ENCODE measurements at places on chromosomes 16 and 17.

- no peak for DNase-seq
Measured at GRCh38 chr17:12287953-12288352, 267.3 kb downstream of the MAP2K4 start.

DNA sequence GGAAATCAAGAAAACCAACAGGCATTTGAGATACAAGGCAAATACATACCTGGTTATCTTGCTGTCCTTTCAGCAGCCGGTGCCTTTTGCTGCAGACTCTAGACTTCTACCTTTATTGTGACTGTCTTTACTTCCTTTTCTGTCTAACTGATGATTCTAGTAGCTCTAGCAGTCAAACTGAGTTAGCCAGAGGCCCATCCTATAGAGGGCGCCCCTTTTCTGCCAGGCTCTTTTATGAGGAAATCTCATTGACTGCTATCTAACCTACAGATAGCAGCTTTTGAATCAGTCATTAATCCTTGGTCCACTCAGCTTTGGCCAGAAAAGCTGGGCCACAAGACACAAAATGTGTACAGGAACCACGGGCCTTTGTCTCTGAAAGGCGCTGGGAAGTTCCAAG is 87.5 kb upstream of the WSB1 start:
- no peak for DNase-seq

GRCh38 chr16:3880623-3881498 is at the start of gene CREBBP:
Gene CREBBP, minus strand, starts transcription at chr16:3880713. Its CDS starts 797 bp downstream, at chr16:3879916.
- peak; percentile 83 for DNase-seq

- DNase-seq, result no peak
Measured at GRCh38 chr16:30335598-30336474, 19.3 kb downstream of the CD2BP2 start.

GRCh38 chr17:70804161-70804560 is 634.8 kb downstream of the KCNJ2 start:
- no peak for DNase-seq

DNA sequence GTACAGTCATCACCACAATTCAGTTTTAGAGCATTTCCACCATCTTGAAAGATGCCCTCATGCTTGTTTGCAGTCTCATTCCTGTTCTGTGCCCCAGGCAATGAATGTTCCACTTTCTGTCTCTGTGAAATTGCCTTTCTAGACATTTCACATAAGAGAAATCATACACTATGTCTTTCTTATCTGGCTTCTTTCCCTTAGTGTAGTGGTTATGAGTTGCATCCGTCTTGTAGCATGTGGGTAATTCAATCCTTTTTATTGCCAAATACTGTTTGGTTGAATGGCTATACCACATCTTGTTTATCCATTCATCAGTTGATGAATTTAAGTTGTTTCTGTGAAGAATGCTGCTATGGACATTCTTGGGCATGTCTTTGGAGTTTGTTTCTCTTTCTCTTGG is 132.5 kb upstream of the PLCG2 start:
- no peak for DNase-seq

- no peak for DNase-seq
Measured at GRCh38 chr16:88014252-88014781, 63.1 kb downstream of the BANP start.

GRCh38 chr16:89320782-89321501 is 103.4 kb downstream of the ZNF778 start:
- no peak for DNase-seq

DNA sequence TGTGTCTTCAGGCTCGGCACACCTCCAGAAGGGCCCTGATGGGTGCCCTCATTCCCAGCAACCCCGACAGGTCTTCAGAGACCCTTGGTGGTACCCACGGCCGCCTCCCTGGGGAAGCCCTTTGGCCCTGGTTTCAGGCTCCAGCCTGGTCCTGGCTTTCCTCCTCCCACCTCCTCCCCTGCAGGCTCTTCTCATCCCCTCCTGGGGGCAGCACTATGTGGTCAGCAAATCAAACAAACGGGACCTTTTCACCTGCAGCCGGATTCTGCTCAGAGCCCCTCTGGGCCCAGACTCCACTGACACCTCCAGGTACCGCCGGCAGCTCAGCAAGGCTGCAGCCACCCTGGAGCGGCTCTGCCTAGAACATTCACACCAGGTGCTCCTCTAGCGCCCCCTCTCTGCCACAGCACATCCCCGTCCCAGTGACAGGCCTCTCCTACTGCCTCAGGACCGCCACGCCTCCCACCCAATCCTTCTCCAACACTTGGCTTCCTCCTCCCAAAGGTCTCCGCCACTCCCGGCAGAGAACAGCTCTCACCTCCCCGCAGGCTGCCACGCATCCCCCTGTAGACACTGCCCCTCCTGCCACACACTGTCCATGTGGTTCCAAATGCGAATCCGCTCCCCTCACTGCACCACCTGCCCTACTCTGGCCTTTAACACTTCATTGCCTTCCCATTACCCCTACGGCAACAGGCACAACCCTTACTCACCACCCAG is 12.0 kb downstream of the CORO7 start:
- no peak for DNase-seq

GRCh38 chr16:63323722-63324705 is 1287.8 kb upstream of the CDH8 start:
- DNase-seq, result no peak

- DNase-seq, result no peak
Measured at GRCh38 chr17:74252211-74252610, 21.8 kb upstream of the DNAI2 start.

DNA sequence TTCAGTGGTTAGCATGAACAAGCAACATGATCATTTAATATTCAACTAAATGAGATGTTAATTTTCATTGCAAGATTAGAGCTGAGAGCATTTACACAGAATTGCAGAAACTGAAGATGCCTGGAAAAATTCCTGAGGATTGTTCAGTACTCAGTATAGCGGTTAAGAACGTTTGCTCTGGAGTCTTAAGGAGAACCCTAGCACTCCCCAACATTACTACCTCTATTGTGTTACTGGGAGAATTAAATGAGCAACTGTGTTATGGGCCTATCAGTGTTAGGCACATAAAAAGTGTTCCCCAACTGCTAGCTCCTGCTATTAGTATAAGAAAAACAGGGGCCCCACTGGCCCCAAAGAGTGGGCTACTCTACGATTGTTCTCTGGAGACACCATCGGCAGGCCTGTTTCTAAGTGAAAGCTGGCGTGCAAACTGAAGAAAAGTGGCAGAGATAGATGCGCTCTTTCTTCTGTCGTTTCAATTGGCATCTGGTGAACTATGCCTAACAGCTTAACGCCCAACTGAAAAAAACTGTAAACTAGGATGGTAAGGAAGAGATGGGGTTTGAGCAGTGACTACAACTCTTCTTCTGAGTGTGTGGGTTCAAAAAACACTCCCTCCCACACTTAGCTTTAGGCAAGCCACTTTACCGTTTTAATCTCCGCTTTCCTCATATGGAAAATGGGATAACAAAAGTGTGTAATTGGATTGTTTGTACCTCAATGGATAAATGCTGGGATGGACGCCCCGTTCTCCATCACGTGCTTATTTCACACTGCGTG is 1.3 kb downstream of the CDR2 start:
- no peak for DNase-seq

- no peak for DNase-seq
Measured at GRCh38 chr17:45115871-45116270, 16.4 kb downstream of the PLCD3 start.

- no peak for DNase-seq
Measured at GRCh38 chr17:4604111-4604644, 19.8 kb downstream of the SMTNL2 start.

DNA sequence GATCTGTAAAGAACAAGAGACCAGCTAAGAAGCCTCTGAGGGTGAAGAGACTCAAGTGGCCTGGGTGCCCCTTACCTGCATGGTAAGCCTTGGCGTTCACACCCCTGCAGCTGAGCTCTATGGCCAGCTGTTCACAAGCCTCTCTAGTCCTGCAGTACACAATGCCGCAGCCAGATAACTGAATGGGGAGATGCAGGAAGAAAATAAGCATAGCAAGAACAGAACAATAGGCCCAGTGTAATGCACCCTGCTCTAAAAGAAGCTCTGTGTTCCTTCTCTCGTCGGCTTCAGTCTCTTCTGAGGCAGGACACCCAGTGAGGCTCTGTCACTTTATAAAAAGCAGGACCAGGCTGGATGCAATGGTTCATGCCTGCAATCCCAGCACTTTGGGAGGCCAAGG is 5.4 kb downstream of the RECQL5 start:
- no peak for DNase-seq

DNA sequence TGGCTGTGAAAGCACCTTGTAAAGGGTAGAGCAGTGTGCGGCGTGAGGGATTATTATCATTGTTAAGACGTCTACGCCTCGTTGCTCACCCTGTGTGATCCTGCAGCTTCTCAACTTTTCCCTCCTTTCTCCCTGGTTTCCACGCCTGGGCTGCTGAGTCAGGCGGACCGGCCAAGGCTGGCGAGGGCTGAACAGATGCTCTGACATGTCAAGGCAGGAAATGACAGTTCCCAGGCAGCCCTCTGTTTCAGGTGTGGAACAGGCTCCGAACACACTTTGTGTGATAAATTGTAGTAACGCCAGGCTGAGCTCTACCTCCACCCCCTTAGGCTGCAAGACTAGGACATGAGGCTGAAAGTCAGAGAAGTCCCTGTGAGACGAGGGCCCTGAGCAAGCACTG is 46.0 kb upstream of the TBX2 start:
- no peak for DNase-seq

GRCh38 chr16:54216268-54216667 is 70.3 kb downstream of the IRX3 start:
- no peak for DNase-seq

- DNase-seq, result no peak
Measured at GRCh38 chr17:680529-680928, 34.1 kb downstream of the VPS53 start.

DNA sequence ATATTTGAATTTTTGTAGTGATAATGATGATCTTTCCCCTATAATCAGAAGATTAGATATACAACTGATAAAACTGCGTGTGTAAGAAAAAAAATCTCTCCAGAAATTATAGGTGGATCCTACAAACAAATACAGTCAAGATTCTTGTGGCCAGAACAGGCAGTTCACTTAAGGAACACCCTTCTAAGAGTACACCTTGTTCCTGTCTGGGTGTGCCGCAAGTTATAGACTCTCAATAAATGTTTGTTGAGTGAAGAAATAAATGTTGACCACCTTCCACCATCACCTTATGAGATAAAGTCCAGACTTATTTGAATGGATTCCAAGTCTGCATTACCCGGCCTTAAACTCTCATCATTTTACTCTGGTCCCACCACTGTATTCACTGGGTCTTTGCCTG is 45.7 kb upstream of the SCNN1B start:
- DNase-seq, result no peak

- DNase-seq, result peak; percentile 32
Measured at GRCh38 chr17:61416540-61417363, 17.1 kb downstream of the TBX2 start.

- DNase-seq, result no peak
Measured at GRCh38 chr16:86377251-86378022, 132.9 kb upstream of the FOXF1 start.

GRCh38 chr17:43546319-43547188 is at the start of gene ETV4:
Gene ETV4, minus strand, starts transcription at chr17:43546340. Its CDS starts 723 bp downstream, at chr17:43545617.
- DNase-seq, result peak; percentile 85

GRCh38 chr16:71387045-71387871 is 28.7 kb downstream of the CALB2 start:
- DNase-seq, result no peak

GRCh38 chr16:28573738-28574718 is 20.3 kb downstream of the SGF29 start:
- DNase-seq, result no peak

- no peak for DNase-seq
Measured at GRCh38 chr16:85915125-85915845, 16.3 kb downstream of the IRF8 start.

DNA sequence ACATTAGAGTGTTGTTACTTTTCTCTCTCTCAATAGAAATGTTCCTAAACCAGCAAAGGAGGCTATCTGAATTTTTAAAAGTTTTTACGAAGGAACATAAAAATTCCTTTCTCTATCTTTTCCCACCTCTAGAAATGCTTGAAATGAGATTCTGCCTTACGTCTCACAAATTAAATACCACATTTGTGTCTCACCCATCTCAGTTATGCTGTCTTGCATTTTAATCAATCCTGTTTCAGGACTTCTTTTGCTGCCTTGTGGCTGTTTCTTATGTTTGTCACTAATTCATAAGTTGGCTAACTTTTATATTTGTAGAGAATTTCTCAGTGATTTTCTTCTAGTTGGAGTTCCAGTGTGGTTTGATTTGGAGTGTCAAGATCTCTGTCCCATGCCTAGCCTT is 3.5 kb downstream of the OMG start:
- DNase-seq, result no peak

DNA sequence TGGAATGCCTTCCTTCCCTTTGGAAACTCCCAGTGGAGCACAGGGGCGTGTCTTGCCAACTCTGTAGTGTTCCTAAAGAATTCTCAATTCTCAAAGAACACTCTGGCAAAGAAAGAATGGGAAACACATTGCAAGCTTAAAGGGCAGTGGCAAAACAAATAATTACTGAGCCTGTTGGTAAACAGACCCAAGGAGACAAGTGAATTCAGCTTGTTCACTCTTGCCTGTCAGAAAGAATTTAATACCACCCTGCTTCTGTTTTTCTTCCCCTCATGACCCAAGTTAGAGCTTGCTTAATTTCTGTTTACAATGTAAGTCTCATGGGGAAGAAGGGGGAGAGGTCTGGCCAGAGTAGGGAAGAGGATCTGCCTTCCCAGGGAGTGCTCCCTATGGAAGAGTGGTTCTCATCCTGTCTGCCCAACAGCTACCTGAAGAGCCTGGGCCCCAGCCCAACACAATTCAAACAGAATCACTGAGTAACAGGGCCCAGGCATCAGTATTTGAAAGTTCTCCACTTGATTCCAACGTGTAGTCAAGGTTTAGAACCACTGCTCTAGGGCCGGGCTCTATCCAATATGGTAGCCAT is 386.0 kb downstream of the SLC39A11 start:
- DNase-seq, result no peak

- DNase-seq, result no peak
Measured at GRCh38 chr17:15650741-15651582, 31.5 kb upstream of the FBXW10B start.

DNA sequence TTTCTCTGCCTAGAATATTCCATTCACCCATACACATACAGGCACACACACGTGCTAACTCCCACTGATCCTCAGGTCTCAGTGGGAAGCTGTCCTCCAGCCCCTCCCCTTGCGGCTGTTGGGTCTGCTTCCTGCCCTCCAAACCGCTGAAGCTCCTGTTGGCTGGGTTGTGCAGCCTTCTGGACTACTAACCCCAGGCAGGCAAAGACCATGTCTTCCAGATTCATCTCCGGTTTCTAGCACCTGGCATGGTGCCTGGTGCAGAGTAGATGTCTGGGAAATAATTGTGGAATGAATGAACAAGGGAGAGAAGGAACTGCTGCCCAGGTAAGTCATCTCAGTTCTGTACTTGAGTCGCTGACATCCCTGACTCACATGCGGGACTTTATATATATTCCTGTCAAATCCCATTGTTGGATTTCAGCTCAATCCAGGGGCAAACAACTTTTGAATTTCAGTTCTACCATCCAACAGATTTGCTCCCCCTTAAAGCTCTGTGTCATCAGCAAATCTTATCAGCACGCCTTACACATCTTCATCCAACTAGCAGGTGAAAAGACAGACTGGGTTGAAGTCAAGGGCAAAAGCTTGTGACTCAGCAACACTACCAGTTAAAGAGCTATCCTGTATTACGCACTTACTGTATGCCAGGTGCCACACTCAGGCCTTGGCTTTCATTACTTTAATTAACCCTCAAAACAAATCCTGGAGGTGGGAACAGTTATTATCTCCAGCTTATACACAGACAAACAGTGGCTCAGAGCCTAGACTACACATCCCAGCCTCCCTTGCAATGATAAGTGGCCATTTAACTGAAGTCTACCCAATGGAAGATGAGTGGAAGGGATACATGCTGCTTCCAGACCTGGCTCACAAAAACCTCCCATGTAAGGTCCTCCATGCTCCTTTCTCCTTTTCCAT is 51.1 kb downstream of the SRCIN1 start:
- DNase-seq, result no peak

- no peak for DNase-seq
Measured at GRCh38 chr17:32596628-32597027, 109.8 kb downstream of the CDK5R1 start.
